NCI-H2029 treated with DMSO at 0.1 percent for 48 hours (cell line): ENCODE measurements at places on chromosomes 7 and 10.

GRCh38 chr7:69599955-69600709 is 1.9 kb downstream of the AUTS2 start:
- no peak for DNase-seq

GRCh38 chr10:24207781-24208611 is 942 bp upstream of the KIAA1217 start:
- DNase-seq, result peak; percentile 76

- no peak for DNase-seq
Measured at GRCh38 chr10:71671994-71672946, 47.3 kb downstream of the C10orf105 start.

GRCh38 chr7:95059842-95060313 is 152.5 kb downstream of the PPP1R9A start:
- DNase-seq, result no peak

DNA sequence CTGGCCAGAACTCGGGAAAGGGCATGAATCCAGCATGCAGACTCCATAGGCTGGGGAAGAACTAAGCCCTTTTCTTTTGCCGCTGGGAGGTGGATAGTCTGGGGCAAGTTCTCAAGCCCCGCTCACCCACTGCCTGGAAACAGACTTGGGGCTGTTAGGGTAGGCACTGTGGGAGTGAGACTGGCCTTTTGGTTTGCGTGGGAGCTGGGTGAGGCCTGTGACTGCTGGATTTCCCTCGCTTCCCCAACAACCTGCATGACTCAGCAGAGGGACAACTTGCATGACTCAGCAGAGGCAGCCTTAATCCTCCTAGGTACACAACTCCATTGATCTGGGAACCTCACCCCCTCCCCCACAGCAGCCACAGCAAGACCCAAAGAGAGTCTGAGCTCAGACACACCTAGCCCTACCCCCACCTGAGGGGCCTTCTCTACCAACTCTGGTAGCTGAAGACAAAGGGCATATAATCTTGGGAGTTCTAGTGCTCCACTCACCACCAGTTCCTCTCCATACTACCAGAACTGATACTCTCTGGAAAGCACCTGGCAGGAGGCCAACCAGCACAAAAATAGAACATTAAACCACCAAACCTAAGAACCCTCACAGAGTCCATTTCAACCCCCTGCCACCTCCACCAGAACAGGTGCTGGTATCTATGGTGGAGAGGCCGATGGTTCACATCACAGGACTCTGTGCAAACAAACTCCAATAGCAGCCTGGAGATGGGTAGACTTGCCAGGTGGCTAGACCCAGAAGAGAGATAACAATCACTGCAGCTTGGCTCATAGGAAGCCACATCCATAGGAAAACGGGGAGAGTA is 81.4 kb upstream of the LAMB4 start:
- DNase-seq, result peak; percentile 86

DNA sequence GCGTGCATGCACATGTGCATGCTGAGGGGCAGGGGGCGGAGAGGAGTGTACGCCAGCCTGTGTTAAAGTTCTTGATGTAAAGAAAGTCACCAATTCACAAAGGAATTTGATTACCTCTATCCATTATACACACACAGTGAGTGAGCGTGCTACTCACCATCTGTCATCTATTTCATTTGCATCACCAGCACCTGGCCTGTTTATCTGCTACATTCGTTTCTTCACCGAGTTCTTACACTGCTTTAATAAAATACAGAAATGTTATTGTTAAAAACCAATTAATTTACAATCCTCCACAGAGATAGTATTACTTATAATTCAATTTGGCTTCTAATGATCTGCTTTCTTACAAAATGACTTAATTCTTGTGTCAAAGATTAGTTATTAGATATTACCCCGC is 32.6 kb downstream of the NEUROD6 start:
- DNase-seq, result no peak

DNA sequence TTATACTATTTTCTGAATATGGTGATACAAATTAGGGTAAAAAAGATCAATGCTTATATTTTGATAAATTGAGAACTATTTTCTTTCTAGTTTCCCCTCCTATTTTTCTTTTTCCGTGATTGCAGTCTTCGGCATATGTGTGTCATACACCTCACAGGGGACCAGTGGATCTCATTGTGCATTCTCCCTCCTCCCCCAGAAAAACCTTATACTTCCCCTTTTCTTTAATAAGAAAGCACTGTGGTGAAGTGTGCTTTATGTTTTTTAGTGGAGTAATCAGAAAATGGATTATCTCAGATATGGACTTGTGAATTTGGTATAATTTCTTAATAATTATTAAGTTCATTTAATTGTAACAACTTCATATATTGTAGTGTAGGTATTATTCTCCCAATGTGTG is 72.8 kb downstream of the BICC1 start:
- no peak for DNase-seq

GRCh38 chr7:150685219-150686029 is at the start of gene GIMAP2:
TSS of gene GIMAP2 (plus strand) at chr7:150685706. CDS start at chr7:150687060, 1,354 bp downstream.
- DNase-seq, result no peak

- DNase-seq, result peak; percentile 60
Measured at GRCh38 chr10:124946945-124947344, 5.0 kb downstream of the ZRANB1 start.

GRCh38 chr7:12194426-12194825 is 16.7 kb upstream of the TMEM106B start:
- DNase-seq, result no peak

GRCh38 chr10:72316386-72316700 is 38.4 kb downstream of the DNAJB12 start:
- DNase-seq, result no peak

DNA sequence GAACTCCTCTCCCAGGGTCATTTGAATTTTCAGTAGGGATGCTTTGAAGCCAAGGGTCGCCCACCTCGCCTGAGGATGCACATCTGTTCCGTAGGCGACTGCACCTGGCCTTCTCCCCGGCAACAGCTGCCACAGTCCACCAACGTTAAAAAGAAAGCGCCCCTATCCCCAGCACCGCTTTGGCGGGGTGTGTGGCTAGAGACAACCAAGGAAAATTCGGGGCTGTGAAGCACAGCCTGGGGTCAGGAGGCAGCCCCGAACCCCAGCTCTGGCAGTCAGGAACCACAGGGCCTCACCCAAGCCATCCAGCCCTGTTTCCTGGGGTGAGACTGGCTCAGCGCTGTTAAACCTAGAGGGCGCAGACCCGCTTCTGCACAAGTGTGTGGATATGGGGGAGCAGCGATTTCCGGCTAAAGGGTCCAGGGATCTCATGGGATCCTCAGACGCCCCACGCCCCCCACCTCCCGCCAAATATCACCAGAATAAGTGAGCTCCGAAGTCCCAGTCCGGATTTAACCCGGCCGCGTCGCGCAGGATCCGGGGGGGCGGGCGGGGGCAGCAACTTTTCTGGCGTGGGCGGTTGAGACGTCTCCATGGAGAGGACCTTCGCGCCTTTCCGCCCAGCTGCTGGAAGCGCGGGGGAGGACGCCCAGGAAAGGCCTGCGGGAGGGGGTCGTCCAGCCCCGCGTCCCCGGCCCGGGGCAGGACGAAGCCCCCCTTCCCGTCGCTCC is 822 bp downstream of the ZC3HAV1L start:
- DNase-seq, result no peak

- DNase-seq, result no peak
Measured at GRCh38 chr7:47783456-47784223, 164.6 kb downstream of the PKD1L1 start.

DNA sequence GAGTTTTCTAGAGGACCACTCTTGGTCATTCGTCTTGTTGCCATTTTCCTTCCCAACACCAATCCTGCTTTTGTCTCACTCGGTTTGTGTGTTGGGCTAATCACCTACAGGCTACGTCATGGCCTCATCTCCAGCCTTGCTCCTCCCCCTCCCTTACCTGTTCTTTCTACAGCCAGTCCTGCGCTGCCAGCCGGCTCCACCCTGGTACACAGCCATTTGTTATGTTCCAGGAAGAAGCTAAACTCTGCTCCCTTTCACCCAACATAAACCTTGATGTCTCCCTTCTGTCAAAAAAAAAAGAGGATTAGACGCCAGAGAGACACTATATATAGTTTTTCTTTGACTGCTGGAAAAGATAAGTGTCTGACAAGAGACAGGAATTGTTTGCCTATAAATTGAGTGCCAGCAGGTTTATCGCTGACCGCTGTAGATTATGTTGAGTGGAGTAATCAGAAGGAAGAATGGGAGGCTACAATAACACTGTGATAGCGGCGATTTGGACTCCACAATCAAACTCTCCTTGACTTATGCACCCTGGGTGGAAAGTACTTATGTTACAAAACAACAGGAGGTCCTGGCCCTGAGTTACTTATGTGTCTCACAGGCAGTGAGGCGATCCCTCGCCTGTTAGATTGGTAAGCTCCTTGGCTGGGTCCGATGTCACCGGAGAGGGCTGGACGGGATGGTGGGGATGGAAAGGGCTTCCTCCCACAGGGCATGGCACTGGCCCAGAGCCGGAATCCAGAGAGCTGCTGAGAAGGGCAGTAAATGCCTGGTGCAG is 171.3 kb upstream of the BMPER start:
- DNase-seq, result peak; percentile 96

DNA sequence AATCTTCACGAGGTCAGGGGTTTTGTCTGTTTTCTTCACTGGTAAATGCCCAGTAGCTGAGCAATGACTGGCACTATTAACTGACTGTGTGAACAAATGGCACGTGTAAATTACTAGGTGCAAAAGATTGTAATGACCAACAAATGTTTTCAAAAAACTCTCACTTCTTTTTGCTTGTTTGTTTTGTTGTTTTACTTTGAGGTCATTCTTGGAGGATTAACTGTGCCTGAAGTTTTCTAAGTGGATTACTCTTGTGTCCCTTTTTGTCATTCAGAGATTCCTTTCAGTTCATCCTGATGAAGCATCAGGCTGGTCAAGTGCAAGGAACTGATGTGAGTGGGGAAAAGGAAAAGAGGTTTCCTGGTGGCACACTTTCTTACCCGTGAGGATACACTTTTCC is 74.4 kb upstream of the PPP1R3C start:
- DNase-seq, result no peak

DNA sequence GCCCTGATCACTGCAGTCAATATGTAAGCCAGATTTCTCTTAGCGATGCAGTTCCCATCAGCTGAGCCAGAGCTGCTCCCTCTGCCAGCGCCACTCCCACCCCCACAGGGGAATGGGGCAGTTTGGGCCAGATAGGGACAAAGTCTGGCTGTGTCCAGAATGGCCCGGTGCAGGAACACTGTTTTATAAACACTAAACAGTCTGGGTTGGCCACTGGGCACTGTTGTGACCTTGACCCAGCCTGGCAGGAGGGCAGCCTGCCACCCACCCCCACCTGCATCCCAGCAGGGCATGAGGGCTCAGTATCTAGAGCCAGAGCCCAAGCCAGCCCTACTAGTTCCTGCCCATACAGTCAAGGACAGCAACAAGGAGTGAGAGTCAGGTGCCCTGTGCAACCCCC is 1.3 kb downstream of the OGDHL start:
- DNase-seq, result no peak

DNA sequence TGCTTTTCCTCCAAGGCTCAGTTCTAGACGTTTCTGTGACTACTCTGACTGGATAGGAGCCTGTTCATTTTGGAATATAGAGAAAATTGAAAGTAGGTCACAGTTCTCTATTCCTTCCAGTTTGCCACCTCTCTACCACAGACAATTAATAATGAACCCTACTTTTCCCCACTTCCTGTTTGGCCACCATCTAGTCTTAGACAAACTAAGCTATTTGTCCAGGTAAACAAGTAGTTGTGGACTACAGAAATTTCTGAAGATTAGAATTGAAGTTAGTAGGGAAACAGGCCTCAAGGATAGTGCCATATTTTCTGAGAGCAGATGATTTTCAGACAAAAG is 87.0 kb downstream of the AUTS2 start:
- no peak for DNase-seq

DNA sequence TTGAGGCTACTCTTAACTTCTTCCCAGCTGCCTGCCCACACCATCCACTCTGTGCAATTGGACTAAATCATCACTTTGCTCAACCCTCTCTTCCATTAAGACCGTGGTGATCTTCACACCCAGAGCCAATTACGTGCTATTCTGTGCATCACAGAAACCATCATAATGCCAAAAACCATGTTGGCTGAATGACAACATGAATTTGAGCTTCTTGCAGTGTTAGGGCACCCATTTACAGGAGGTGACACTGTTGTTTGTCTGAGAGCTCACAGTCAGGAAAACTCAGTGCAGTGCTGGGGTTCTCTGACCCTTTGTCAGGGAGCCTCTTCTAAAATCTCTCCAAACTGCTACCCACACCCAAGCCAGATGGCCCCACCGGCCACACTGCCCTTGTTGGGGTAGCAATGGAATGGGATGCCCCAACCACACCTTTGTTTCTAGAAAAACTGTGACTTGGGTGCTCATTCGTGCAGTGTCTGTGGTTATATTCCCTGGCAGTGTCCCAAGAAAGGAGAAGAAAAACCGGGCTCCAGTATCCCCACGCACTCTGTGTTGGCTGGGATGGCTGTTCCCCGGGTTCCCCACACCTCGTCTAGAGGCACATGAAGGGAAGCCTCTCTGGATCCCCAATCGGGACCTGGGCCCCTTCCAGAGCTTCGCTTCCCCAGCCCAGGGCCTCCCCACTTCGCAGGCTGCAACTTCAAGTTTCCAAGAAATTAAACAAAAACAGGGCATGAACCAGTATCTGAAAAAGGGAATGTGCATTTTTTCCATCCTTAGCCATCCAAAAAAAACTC is 2.0 kb upstream of the TNS3 start:
- no peak for DNase-seq

DNA sequence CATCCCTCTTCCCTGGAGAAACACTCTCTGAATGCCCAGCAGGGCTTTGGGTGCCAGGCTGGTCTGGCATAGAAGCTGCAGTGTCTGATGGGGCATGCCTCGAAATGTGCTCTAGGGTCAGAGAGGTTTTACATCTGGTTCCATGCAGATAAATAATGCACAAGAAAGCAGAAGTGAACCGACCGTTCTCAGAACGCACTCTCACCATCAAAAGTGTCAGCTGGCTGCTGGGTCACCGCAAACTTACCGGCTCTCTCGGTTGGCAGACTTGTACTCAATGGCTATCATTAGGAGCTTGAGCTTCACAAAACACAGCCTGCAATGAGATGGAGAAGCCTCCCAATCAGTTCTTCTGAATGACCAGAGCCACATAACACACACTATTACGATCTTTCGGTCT is 610.0 kb downstream of the KCNMA1 start:
- no peak for DNase-seq

DNA sequence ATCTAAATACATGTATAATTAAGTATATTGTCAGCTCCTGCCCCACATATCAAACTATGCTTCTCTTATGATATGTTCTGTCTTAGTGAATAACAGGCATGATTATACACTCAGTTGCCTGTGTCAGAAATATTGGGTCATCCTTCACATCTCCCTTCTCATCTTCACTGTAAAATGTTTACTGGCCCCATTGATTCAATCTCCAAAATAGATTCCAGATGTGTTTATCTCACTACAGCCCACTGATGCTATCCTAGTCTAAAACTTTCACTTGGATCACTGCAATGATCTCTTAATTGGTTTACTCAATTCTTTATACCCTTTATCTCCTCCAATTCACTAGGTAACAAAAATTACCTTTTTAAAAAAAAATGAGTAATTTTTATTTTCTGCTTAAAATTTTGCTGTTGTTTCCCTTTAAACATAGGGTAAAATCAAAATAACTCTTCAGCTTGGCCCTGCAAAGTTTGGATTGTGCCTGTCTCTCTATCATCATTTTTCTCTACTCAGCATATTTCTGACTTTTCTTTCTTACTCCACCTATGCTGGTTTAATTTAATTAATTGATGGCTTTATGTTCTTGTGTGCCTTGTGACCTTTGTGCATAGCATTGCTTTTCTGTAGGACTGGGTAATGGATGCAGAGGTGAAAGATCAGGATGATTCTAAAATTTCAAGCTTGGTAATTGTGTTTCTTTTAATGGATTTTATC is 233.9 kb upstream of the FOXP2 start:
- DNase-seq, result no peak

GRCh38 chr10:74488907-74489306 is 337.5 kb upstream of the KAT6B start:
- no peak for DNase-seq

GRCh38 chr10:91616137-91616536 is 16.7 kb downstream of the PPP1R3C start:
- DNase-seq, result no peak
